ENCODE measurements at places on chromosomes 13 and 19.

DNA sequence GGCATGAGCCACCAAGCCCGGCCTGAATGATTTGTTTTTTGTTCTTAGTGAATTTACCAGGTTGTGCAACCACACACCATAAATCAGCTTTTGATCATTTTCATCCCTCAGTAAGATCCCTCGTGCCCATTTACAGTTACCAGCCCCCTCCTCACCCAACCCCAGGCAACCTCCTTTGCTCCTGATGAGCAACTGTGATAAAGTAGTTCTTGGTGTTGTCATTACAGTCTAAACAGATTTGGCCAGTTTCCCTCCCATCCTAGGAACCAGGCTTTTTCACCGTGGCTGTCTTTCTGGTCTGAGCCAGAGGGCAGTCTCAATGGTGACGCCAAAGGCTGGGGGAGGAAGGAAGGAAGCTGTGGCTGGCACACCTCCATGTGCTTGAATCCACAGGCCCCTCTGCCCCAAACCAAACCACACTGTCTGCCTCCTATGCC, 61.2 kb upstream of the WDFY2 start:
- no peak for DNase-seq

- DNase-seq = no peak
These were observed 12.8 kb downstream of the ZNF439 start for GRCh38 chr19:11861301-11861700.

GRCh38 chr19:18494267-18494607, 27.6 kb downstream of the ELL start:
- DNase-seq = no peak

DNA sequence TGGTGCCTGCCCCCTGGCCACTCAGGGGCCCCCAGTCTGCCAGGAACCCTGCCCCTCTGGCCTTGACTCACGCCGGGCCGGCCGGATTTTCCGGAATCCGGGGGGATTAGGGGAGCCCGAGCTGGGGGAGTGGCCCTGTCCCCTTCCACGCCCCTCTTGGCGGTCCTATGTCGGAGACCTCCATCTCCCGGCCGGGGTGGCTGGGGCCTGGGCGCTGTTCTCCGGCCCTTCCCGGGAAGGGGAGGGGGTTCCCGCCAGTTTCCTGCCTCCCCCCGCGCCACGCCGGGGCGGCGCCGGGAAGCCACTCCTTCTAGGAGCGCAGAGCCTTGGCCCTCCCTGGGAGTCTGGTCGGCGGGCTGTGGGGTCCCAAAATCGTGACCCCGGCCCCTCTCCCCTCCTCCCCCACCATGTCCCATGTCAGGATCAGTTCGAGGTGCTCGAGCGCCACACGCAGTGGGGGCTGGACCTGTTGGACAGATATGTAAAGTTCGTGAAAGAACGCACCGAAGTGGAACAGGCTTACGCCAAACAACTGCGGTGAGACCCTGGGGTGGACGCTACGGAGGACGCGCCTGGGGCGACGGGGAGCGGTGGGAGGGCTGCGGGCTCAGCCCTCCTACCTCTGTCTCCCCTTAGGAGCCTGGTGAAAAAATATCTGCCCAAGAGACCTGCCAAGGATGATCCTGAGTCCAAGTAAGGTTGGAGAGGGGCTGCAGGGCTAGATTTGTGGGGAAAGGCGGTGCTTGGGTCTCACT, 1.3 kb downstream of the TRIP10 start:
- DNase-seq = peak; percentile 67

GRCh38 chr19:19540715-19541515, 2.9 kb downstream of the CILP2 start:
- peak; percentile 84 for DNase-seq

- DNase-seq = no peak
These were observed 14.6 kb downstream of the CEACAM3 start for GRCh38 chr19:41811036-41811435.

DNA sequence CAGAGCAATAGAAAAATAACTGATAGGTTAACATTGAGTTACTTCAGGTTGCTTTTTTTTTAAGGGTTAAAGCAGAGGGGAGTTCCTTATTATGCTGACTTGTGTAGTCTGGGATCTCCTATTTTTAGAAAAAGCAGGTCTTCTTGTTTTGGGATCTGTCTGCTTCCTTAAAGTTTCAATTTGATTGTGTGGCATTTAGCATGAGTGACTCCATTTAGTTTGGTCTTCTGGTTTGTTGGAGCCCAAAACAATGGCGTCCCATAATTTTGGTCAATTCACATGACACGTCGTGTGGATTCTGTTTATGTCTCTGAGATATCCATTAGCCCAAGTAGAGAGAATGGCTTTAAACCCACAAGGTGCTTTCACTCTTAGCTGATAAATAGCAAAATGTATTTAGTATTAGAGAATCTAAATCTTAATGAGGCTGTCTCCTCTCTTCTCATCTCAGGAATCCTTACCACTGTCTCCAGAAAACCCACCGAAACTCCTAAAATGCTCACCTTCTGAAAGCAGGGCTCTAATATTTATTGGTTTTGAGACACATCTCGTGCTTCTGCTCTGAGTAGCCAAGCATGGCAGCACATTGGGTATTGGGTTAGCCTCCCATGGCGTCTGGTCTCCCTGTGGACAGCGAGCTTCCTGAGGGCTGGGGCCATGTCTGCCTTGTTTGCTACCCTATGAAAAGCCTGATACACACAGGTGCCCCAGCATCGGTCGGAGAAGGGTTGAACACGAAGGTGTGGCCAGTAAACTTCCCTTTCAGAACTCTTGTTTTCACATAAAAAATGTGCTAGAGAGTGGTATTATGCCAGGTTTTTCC, 67.2 kb upstream of the GPR183 start:
- DNase-seq = peak; percentile 57

- no peak for DNase-seq
These were observed 254.4 kb downstream of the DLEU7 start for GRCh38 chr13:50589139-50589538.

DNA sequence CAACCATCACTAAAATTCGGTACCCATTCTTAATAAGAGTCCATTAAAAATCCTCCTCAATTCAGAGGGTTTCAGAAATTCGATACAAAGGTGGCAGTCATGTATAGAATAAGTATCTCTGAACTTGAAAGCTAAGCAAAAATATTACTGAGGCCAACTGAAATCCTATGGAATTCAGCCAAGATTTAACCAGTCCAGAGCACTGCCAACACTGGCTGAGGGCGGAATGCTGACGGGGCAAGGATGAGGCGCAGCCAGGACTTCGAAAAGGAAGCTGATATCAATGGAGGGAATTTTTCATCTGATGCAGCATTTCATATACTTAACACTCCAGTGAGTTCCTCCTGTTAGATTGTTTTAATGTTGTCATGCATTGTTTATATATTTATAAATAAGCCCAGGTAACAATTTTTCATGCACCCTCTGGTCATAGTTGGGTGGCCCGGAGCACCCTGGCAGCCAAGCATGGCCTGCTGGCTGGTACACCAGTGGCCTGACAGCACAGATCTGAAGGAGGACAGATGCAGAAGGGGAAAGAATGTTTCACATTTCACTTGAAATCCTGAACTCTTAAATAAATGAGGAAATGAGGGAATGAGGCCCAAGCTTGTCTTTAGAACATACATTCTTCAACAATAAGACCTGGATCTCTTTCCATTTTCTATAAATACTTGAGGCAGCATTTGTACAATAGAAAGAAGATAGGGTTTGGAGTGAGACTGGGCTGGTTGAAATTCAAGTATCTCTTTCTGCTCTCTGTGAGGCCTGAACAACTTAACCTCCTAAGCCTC, 41.5 kb downstream of the WDFY2 start:
- no peak for DNase-seq

DNA sequence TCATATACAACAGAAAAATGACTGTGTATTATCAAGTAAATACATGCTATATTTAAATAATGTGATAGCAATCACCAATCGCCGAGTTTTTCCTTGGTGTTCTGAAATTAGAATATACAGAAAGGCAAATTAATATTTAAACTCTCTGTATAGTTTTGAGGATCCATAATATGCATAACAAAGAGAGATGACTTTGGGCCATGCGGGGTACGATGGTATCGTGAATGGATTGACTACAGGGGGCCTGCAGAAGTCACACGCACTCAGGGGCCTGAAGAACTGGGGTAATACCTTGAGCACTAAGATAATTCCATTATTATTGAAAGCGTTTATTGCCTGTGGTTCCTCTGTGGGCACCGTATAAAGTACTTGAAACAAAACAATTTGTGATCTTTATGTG, 314.0 kb downstream of the TEX29 start:
- DNase-seq = no peak

GRCh38 chr13:37273836-37274235, 168.4 kb upstream of the CSNK1A1L start:
- DNase-seq = no peak

GRCh38 chr13:69866555-69866954, 241.1 kb upstream of the ATXN8OS start:
- no peak for DNase-seq

DNA sequence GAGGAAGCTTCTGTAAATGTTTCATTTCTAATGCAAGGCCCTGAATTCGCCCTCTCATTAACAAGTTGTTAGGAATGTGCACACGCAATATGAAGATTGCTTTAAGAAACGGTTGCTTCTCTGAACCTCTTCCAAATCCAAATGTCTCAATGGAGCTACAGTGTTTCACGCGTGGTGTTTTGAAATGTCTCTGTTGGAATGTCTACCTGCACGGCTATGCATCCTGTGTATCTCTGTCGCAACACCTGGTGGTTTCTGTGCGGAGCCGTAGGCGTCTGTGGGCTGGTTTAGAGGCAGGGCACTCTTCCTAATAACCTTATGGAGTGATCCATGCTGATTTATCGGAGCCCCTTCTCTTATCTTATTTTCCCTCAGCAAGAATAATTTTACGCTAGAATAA, 1584.2 kb upstream of the SLC10A2 start:
- no peak for DNase-seq

DNA sequence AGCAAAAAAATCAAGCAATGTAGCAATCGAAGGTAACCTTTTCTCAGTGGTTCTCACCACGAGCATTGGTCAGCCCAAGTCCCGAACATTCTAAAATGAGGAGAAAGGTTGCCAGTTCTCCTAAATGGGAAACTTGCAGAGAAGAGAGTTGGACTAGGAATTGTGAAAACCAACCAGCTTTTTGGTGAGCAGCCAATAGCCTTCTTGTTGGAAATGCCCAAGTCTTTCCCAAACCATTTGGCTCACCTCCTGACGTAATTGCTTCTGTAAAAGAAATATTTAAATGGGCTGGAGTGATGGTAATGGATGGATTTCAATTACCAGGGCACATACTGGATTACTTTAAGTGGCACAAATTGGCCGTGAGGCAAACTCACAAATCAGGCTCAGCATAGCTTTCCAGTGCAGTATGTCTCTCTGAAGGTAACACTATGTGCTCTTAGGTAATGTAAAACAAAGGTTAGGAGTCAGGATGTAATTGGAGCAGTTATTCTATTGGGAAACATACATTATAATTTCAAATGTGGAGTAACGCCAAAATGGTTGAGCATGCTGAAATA, 423.2 kb downstream of the KLF5 start:
- no peak for DNase-seq

DNA sequence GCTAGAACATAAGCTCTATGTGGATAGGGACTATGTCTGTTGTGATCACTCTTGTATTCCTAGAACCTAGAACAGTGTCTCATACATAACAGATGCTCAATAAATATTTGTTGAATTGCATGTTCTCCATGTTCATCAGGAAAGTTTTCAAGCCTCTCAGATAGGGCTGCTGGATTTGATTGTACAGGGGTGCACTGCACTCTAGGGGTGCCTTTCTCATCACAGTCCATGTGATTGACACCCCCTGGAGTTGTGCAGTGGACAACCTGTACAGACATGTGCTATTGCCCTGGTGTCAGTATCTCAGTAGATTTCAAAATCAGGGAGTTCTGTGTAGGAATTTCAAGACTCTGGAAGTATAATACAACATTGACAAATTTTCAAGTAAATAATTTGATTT, 58.9 kb downstream of the MBNL2 start:
- no peak for DNase-seq

DNA sequence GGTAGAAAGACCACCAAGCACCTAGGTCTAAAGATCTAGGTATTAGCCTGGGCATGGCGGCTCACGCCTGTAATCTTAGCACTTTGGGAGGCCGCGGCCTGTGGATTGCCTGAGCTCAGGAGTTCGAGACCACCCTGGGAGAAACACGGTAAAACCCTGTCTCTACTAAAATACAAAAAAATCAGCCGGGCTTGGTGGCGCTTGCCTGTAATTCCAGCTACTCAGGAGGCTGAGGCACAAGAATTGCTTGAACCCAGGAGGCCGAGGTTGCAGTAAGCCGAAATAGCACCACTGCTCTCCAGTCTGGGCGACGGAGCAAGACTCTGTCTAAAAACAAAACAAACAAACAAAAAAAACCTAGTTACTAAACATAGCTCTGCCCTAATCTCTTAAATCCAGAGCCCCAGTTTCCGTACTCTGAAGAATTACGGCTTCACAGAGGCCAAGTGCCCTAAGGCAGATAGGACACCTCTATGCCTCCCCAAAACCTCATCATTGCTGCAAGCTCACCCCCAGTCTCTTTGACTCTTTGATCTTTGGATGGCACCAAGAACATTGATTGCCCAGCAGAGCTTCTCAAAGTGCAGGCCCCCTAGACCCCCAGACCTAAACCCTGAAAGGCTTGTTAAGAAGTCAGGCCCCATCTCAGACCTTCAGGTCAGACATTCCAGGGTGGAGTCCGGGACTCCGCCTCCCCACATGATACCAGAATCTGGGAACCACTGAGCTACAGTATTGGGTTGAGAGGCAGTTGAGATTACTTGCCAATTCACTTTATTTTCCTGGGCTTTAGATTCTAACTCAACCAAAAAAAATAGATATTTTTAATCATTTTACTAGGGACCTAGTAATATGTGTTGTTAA, 2.8 kb downstream of the COL4A2 start:
- peak; percentile 13 for DNase-seq

DNA sequence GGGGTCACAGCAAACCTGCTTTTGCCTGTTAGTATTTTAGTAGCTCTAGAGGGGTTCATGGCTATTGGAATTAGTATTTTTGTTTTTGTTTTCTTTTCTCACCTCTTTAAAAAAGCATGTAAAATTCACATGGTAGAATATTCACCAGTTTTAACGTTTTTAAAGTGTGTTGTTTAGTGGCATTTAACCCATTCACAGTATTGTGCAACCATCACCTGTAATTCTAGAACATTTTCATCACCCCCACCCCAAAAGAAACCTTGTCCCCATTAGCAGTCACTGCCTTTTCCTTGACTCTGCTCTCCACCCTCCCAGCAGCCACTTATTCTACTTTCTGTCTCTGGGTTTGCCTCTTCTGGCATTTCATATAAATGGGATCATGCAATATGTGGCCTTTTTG, 39.8 kb downstream of the GATAD2A start:
- DNase-seq = no peak

GRCh38 chr13:33692531-33692930, 125.4 kb upstream of the RFC3 start:
- no peak for DNase-seq

DNA sequence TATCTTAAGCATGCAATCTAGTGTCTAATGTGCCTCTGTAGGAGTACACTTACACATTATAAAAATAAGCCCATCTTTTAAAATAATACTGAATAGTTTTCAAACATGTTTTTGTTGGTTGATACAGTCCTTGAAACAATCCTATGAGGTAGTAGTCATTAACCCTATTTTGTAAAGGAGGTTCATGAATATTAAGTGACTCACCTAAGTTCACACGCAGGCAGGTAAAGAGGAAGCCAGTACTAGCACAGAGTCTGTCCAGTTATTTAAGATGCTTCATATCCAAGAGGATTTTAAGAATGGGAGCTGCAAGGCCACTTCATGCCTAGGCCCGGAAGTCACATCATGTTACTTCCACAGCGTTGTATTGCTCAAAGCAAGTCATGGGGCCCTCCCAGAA, 121.0 kb upstream of the MAB21L1 start:
- no peak for DNase-seq

Data from activated CD8-positive, alpha-beta memory T cell treated with anti-CD3 and anti-CD28 coated beads for 24 hours (primary cell).